Kidney glomerular epithelial cell (primary cell): ENCODE measurements at places on chromosomes 16 and 17.

DNA sequence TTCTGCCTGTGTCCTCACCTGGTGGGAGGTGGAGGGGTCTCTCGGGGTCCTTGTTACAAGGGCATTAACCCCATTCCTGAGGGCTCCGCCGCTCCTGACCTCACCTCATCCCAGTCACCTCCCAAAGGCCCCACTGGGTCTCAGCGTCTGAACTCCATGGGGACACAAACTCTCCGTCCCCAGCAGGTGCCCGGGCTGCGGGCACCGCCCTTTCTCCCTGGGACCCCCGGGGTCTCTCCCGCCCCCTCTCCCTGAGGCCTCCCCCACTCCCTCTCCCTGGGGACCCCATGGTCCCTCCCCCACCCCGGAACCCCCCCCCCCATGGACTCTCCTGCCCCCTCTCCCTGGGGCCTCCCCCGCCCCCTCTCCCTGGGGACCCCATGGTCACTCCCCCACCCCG is 24.8 kb downstream of the CACNA1H start:
- DNase-seq, result no peak

GRCh38 chr17:79836510-79836971 is 2.7 kb downstream of the CBX4 start:
- no peak for DNase-seq

- no peak for DNase-seq
These were observed 225.3 kb upstream of the COX10 start for GRCh38 chr17:13843862-13844635.

DNA sequence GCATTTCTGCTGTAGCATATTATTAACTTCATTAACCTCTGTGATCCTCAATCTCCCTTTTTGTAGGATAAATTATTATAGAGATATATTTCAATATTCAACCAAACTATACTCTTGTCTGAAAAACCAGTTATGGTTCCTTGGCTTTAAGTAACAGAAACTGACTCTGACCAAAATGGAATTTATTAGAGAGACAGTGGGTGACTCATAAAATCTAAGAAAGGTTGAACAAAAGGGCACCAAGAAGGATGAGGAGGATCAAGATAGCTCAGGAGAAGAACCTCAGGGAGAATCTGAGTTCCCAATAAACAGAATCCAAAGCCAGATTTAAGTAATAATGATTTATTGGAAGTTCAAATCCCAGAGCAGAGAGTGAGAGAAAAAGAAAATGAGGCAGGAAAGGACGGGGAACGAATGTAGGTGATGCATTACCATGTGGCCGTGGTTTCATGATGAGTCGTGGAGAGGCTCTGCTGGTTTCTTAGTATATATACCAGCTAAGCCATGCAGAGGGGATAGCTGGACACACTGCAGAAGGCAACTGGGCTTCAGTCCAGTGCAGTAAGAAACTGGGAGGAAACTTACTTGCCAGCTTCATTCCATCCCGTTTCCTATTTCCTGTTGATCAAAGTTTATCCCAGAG is 151.5 kb upstream of the GOT2 start:
- DNase-seq, result no peak

GRCh38 chr17:21113049-21113690 is 13.6 kb upstream of the DHRS7B start:
- DNase-seq, result no peak

- no peak for DNase-seq
These were observed at the start of gene SLC47A1 for GRCh38 chr17:19533718-19534561. Gene SLC47A1, plus strand, starts transcription at chr17:19533854. Its CDS starts 86 bp downstream, at chr17:19533940.
